Omental fat pad (tissue), 4 donors: ENCODE measurements at places on chromosomes 5 and 9.
A peak's percentile ranks its signal among the peaks of the same experiment; 100 is the strongest.

DNA sequence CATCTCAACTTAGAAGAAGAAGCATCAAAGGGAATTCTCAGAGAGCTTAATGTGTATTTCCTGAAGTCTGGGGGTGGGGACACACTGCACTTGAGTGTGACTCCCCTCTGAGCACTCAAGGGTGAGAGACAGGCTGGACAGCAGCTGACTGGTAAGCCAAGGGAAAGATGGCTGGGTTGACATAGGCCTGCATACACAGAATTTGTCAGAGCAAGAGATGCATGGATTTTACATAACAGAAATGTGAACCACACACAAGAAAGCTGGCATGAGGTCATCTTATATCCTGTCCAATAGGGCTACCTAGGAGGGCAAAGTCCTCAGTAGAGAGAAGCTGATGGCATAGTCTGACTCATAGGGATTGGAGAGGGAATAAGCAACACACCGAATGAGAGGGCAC lies 114.3 kb upstream of the EPB41L4A start:
- no peak for DNase-seq

DNA sequence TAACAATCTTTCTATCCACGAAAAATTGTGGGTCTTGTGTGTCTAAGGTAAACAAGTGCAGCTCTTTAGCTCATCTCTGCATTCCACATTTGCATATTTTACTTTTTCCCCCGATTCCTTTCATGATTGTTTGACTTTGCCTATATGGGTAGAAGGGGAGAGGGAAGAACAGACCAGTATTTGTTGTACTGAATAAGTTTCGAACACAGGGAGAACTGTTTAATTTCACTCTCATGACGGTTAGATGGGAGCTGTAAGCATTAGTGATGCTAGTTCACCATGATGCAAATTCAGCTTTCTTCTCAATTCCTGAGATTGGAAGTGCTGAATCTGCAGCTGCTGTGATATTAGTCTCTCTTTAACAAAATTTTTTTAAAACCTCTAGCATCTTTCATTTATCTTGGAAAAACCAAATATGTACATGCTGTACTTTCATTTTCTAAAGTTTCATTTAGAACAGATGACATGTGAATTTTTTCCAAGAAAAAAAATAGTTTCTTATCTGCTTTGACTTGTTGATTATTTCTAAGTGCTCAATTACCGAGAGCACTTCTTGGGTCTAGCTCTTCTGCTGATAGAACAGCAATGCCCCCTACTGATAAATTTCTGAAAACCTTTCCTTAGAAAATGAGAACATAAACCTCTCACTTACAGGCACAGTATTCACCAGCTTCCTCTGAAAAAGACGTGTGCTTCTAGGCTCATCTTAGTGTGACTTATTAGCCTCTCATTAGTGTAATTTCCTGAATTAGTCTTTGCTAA lies 149.5 kb downstream of the BAAT start:
- no peak for DNase-seq

GRCh38 chr9:113143432-113144227 lies 7.2 kb upstream of the SLC31A2 start:
- DNase-seq = no peak

GRCh38 chr5:175743676-175744210 lies 85.9 kb downstream of the HRH2 start:
- DNase-seq = no peak

GRCh38 chr5:171688696-171689495 lies 96.7 kb upstream of the SMIM23 start:
- no peak for DNase-seq

GRCh38 chr9:116163293-116164055 lies 9.9 kb downstream of the PAPPA start:
- DNase-seq = no peak

DNA sequence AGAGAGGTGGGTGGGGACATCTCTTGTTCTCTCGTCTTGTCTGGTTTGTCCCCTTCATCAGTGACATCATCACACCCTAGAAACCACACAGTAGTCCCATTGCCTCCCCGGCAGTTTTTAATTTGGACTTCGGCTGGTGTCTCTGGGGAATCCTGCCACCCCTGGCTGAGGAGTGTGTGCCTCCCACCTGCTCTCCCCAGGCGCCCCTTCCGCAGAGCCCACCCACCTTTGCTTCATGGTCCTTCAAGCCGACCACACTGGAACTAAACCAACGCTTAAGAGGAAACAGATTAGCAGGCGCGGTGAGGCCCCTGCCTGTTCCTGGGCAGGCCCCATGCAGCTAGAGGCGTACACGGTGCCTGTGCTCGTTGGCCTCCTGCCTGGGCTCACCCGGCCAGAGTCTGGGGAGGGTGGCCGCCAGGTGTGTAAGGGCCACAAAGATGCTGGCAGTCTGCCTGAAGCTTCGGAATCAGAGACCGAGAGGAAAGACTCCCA lies 107.6 kb upstream of the SPRY4 start:
- DNase-seq = no peak

GRCh38 chr5:74032617-74033016 lies 406.6 kb downstream of the ARHGEF28 start:
- no peak for DNase-seq

- DNase-seq = no peak
Observed at GRCh38 chr9:78904686-78905085, 607.8 kb downstream of the PSAT1 start.

- no peak for DNase-seq
Observed at GRCh38 chr5:51159164-51159563, 224.1 kb upstream of the ISL1 start.

GRCh38 chr5:76763136-76763535 lies 47.2 kb downstream of the F2R start:
- DNase-seq = no peak

- DNase-seq = no peak
Observed at GRCh38 chr5:7250611-7251010, 145.3 kb upstream of the ADCY2 start.

DNA sequence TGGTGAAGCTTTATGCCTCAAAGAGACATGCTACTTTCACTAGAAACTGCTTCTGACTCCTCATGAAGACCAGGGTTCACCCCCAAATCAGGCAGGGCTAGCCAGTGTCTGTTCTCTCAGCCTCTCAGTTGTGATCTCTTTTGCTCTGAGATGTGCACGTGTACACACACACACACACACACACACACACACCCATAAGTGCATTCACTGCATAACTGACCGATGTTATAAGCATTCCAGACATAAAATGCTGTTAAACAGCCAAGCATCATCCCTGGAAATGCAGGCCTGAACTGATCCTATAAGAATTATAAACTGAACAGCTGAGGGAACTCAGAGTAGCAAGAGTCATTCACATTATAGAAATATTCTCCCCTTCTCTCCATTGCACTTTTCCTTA lies 85.0 kb downstream of the FSTL4 start:
- DNase-seq = no peak

GRCh38 chr9:14766299-14766698 lies 43.8 kb upstream of the CER1 start:
- no peak for DNase-seq

DNA sequence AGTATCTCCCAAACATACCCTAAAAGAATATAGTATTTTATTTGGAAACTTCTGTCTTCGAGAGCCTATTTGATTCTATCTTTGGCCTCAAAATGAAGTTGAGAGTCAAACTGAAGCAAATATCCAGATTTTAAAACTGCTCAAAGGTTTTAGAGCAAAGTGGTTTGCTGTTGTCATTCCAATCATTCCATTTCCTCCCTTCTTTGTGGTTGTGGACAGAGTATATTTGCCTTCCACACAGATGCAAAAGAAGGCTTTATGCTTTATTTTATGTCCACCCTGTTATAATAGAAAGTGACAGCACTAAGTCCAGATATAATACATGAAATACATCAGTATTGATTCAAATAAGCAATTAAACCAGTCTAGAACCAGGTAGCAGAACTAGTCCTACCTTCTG lies 12.4 kb downstream of the GZMK start:
- no peak for DNase-seq

- DNase-seq = no peak
Observed at GRCh38 chr5:57738787-57739186, 256.2 kb upstream of the ACTBL2 start.

DNA sequence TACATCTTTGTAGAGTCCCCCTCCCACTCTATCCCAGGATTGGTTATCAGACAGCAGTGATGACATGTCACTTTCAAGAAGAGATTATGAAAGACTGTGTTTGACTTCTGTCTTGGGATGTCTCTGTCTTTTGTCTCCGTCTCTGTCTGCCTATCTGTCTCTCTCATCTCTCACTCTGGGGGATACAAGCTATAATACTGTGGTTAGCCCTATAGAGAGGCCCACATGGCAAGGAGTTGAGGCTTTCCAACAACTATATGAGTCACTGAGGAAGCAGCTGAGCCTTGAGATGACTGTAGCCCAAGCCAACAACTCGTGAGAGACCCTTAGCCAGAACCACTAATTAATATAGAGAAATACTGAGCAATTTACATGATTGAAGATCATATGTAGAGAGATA lies 284.8 kb downstream of the PDE4D start:
- no peak for DNase-seq

DNA sequence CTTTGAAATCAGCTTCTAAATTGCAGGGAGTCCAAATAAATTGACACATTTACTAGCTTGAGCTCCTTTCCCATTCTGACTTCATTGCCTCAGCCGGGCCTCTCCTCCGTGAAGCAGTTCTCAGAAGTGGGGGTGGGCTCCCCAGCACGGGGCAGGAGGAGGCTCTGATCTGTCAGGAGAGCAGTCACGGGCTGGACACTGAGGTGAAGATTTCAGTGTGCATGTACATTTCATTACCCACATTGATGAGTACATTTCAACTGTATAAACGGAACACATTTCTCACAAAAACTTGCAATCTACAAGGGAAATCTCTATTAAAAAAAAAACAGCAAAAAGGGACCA lies 195.9 kb downstream of the SEMA6A start:
- DNase-seq = no peak

GRCh38 chr5:134139891-134140469 lies 25.5 kb downstream of the TCF7 start:
- peak; percentile 6 for DNase-seq

GRCh38 chr9:35338561-35339274 lies 151.2 kb upstream of the RUSC2 start:
- no peak for DNase-seq

DNA sequence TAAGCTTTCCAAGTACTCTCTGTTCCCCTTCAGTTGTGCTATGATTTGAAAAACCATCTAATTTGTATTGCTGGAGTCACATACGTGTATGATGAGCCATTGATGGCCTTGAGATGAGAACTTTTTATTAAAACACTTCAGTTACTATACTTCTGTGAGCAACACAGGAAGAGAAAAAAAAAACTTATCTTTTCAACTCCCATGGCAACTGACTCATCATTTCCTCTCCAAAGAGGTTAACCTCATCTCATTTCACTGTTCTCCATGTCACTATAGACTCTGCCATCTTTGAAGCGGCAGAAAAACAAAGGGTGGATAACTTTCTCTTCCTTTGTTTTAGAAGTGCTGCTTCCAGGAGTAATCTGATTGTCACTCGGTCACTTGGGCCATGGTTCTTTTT lies 104.3 kb upstream of the PCSK1 start:
- DNase-seq = no peak

DNA sequence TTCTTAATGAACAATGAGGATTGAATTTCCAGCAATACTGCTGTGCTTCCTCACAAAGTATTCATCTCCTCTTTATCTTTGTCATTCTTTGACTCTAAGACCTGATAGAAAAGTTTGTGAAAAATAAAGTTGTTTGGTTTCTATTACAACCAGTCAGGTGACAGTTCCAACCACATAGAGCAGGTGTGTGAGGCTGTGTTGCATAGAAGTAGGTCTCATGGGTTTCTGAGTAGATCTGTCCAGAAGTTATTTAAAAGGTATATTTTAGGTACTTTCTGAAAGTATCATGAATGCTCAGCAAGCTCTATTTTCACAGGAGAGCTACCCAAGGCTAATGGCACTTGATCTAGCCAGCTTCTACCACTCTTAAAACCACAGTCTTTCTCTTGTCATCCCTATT lies 637.0 kb downstream of the DNAH5 start:
- no peak for DNase-seq

- DNase-seq = no peak
Observed at GRCh38 chr9:137982200-137982599, 104.6 kb downstream of the CACNA1B start.

GRCh38 chr9:130215341-130216119 lies 43.3 kb downstream of the NCS1 start:
- no peak for DNase-seq

DNA sequence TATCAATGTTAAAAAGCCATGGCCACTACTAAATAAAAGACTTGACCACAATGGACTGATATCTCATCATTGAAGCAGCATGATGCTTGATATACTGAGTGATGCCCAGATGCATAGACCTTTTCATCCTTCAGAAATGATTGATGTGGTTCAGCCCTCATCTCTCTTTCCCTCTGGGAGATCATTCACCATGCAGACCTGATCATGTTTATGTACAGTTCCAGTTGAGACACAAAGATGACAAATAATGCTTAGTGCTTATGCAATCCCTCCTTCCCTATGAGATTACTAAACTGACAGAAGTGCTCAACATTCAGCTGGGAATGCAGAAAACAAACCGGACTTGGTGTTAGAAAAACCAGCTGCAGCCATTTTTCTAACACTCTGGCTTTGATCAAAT lies 91.9 kb upstream of the TLR4 start:
- DNase-seq = no peak

GRCh38 chr5:149679876-149680809 lies 50.0 kb upstream of the PPARGC1B start:
- DNase-seq = no peak

GRCh38 chr5:132098621-132099020 lies 25.0 kb downstream of the CSF2 start:
- no peak for DNase-seq
